ENCODE measurements at places on chromosomes 5 and 9.

DNA sequence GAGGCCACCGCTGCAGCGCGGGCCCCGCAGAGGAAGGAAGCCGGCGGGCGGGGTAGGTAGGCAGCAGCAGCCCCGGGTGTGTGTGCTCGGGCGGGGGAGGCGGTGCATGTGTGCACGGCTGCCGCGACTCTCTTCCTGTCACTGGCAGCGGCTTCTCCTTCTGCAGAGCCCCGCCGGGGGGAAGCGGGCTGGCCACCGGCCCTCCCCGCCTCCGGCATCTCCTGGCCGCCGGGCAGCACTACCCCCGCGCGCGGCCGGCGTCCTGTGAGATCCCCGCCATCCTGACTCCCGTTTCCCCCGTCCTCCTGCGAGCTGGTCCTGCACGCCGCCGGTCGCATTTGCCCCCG, 315 bp downstream of the PIK3R1 start:
- DNase-seq, result no peak

DNA sequence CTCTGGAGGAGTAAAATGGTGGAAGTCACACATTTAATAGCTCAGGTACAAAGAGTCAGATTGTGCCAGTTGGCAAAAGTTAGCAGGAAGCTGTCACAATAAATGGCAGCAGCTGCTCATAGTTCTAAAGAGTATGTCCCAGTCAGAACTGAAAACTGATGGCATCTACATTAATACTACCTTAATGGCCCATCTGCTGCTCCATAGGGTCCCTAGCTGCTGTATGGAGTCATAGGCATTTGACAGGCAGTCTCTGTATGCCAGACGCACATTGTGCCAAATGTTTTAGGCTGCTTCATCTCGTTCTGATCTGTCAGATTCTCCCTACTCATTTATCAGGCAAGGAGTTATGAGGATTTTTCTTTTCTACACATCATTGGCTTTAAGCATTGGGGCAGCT, 515.8 kb upstream of the ARRDC3 start:
- no peak for DNase-seq

DNA sequence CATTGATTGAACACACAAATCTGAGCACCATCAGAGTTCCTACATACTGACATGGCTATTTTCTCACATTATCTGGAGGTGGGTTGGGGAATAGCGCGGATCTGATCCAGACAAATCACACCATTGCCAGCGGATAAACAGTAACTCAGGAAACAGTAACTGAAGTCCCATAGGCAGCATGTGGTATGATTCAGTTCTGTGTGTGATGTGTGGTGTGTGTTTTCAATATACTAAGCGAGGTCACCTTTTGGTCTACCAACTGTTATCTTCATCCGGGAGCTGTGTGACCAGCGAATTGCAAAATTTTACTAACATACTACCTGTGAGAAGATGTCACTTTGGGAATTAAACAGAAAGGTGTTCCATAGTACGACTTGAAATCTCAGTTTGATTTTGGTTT, 50.1 kb downstream of the PKD2L2 start:
- DNase-seq, result no peak

- no peak for DNase-seq
Observed at GRCh38 chr5:58122848-58123392, 337.0 kb downstream of the PLK2 start.

- no peak for DNase-seq
Observed at GRCh38 chr5:167866797-167867196, 424.6 kb upstream of the WWC1 start.

GRCh38 chr5:56962286-56962685, 10.4 kb upstream of the MIER3 start:
- no peak for DNase-seq

- DNase-seq, result no peak
Observed at GRCh38 chr9:12494411-12494810, 198.8 kb upstream of the TYRP1 start.

GRCh38 chr9:8750639-8751051, 951.1 kb upstream of the DMAC1 start:
- DNase-seq, result no peak

- DNase-seq, result no peak
Observed at GRCh38 chr9:105299190-105299854, 54.9 kb downstream of the SLC44A1 start.

- no peak for DNase-seq
Observed at GRCh38 chr5:2876183-2876582, 124.7 kb upstream of the IRX2 start.

DNA sequence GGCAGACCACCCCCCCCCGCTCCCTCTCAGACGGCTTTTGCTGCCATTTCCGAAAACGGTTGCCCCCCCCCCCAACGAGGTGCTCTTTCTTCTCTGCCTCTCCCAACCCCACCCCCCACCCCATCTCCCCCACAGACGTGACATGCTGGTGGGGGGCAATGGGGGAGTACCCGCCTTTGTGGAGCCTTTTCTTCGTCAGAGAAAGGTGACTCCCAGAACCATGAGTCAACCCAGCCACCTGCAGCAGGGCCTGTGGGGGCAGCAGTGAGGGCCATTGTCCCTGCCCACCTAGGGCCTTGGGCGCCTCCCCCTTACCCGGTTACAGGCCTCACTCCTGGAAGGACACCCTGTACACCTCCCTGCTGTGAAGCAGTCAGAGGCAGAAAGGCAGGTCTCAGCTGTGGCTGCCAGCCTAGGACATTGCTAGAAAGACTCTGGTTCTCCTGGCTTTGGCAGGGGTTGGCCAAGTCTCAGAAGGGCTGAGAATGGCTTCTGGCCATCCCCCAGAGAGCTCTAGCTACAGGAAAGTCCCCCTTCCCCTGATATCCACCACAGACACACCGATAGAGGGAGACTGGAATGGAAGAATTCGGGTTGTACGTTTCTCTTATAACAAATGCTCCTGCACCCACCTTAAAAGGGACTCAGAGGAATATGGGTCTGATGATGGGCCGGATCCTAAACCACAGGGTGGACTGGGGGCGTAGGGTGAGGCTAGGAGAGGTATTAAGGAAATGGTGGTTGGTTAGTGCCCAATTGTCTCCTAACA, 2.2 kb downstream of the DNAJB5 start:
- peak; percentile 66 for DNase-seq

- DNase-seq, result no peak
Observed at GRCh38 chr9:84501587-84501986, 161.0 kb upstream of the SLC28A3 start.

DNA sequence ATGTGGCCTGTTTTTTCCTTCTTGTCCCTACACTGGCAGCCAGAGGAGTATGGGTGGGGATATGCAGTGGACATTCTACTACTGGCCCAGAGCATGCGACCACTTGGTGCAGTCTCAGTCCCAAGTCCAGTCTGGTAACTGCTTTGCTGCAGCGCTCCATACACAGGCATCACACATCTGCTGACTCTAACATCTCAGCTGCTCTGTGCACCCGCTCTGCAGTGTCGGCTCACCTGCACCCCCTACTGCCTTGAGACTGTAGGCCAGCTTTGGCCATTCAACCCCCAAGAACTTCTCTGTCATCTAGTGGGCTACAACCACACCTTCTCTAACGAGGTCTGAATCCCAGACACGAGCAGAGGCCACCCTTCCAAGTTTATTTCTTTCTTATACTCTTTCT, 46.4 kb upstream of the SLCO6A1 start:
- DNase-seq, result peak; percentile 52

DNA sequence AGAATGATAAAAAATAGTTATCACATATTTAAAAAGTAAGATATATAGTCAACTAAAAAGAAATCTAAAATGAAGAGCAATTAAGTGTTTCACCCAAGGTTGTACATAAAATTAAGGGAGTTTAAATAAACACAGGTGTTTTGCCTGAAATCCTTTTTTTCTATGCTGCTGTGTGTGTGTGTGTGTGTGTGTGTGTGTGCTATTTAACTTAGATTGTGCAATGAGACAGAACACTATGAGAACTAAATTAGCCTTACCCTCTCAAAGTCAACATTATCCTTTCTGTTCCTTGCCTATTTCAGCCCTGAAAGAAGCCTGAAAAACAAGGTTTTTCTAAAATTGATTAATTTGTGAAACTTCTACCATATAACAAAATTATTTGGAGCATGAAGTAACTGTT, 516.2 kb downstream of the ELAVL2 start:
- no peak for DNase-seq

GRCh38 chr5:15037247-15037908, 165.8 kb upstream of the ANKH start:
- no peak for DNase-seq

- no peak for DNase-seq
Observed at GRCh38 chr5:7348168-7348854, 47.6 kb upstream of the ADCY2 start.

- no peak for DNase-seq
Observed at GRCh38 chr9:113293285-113293878, 9.8 kb downstream of the RNF183 start.

DNA sequence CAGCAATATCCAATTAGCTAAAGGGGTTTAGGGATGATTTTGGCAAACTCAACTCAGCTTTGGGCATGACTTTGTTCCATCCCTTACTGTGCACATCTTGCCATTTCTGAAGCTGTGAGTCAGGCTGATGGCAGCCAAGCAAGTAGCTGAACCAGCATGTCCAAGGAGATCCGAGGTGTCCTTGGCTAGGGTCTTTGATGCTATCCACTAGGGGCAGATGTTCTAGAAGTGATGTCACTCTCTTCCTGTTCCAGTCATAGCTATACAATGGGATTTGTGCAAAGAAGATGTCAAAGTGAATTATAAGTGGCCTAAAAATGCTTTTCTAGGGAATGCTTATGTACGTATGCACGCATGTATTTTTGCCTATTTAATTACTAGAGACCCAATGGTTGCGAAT, 160.8 kb upstream of the PAPPA start:
- DNase-seq, result no peak

GRCh38 chr5:60248901-60249300, 355.4 kb upstream of the PDE4D start:
- no peak for DNase-seq

- DNase-seq, result no peak
Observed at GRCh38 chr5:149280802-149281201, 9.1 kb downstream of the AFAP1L1 start.

DNA sequence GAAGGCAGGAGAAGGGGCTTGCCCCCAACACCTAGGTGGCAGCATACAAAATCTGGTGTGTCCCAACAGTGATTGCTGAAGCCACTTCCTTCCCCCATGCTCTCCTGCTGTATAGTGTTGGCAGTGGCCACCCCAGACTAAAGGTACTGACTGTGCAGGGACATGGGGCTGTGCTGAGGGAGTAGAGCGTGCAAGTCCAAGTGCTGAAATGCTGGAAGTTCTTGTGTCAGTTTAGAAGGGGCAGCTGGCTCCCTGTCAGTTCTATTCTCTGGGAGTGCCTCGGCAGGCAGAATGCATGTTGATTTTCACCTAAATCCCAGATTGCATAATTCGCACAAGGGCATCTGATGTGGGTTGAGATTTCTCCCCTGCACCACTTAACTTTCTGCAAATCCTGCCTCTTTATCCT, 68.6 kb downstream of the GDNF start:
- DNase-seq, result no peak

- no peak for DNase-seq
Observed at GRCh38 chr9:121185774-121186403, 15.8 kb downstream of the RAB14 start.

DNA sequence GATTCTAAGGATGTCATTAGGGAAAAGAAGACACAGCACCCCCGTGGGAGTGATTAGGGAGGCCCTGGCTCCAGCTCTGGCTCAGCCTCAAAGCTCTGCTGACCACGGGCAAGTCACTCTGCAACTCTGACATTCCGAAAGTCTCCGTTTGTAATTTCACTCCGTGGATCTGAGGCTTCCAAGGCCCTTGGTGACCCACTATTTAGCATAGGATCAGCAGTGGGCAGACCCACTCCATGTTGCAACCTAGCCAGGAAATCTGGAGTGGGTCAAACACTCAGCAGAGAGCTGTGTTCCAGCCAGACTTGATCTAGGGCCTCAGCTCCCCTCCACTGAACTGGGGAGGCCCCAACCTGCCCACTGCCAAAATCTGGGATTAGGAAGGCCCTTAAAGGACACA, 11.8 kb downstream of the PHF19 start:
- DNase-seq, result no peak

- DNase-seq, result peak; percentile 4
Observed at GRCh38 chr9:128835246-128836210, 5.9 kb upstream of the SPOUT1 start.

GRCh38 chr5:132268769-132269551, 11.5 kb downstream of the PDLIM4 start:
- DNase-seq, result no peak

DNA sequence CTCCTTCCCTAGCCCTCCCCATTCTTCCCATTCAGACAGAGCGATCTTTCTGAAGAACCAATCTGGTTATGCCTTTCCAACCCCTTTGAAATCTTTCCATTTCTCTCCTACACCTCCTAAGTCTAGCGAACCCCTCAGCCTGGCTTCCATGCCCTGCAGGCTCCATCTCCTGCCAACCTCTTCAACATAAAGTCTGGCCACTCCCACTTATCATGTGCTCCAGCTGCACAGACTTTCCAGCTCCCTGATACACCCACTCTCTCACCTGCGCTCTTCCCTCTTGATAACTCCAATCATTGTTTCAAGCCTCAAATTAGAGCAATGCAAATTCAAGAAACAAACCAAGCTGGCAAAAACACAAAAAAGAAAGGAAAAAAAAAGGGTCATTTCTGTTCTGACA, 3.8 kb upstream of the ORM1 start:
- no peak for DNase-seq

- DNase-seq, result no peak
Observed at GRCh38 chr9:38696999-38697398, 22.9 kb downstream of the FAM240B start.

- peak; percentile 86 for DNase-seq
Observed at GRCh38 chr9:132169672-132170392, 8.0 kb downstream of the NTNG2 start.

Data from iPS-NIHi11 (cell line).